ENCODE measurements at places on chromosomes 3 and 15.

DNA sequence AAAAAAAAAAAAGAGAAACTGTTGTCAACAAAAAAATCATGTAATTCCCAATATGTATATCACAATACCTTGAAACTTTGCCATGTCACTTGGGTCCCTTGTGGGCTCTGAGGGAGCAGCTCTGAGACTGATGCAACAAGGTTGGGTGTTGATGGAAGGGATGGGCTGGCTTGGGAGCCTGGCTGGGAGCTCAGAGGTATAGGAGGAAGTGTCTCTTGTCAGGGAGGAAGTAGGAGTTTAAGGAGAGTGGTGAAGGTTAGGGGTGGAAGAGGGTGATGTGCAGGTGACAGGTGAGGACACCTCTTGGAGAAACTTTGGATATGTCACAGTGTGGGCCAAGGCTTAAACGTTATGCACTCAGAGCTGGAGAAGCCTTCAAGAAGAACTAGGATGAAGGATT is 2.0 kb upstream of the TM6SF1 start:
- no peak for DNase-seq
- no peak overlapping the region for H3K4me3 ChIP-seq
- no peak overlapping the region for H3K27ac ChIP-seq
- H3K4me1 ChIP-seq, result peaks cover 20% of the 10 kb centered on the region

GRCh38 chr3:12716605-12717151 is 42.4 kb downstream of the TMEM40 start:
- no peaks in the 10 kb centered on the region for H3K36me3 ChIP-seq
- H3K27ac ChIP-seq, result peak overlapping the region; percentile 75
- no peak for DNase-seq
- peaks cover 8% of the 10 kb centered on the region for H3K27me3 ChIP-seq
- peaks cover 14% of the 10 kb centered on the region for H3K4me1 ChIP-seq

DNA sequence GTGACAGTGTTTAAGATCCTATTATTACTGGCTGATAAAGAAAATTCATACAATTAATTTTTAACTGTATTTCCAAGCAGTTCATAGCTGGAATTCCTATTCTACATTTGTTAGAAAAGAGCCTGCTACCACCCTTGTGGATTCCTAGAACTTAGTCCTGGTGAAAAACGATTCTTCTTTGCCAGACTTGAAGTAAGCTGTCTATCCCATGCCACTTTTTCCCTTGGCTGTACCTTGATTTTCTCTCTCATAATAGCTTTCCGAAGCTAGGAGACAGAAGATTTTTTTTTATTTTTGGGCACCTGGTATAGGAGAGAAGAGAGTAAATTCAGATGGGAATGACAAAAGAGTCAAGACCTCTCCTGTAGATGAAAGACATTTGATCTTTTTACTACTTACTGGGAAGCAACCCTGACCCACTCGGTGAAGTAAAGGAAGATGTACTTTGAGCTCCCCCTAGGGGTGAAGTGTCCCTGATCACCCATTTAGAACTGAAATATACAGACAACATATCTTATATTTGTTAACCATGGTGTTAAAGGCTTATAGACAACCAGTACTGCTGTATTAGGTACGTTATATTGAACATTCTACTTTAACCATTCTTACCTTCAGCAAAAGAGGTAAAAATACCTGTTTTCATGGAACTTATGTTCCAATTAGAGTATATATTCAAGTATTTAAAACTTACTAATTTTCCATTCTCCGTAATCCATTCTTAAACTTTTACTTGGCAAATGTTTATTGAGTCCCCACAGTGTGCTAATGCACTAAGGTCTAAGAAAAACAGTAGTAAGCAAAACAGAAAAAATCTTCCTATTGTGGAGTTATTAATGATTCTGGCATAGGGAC is 36.2 kb upstream of the C3orf38 start:
- no peak overlapping the region for H3K4me3 ChIP-seq
- H3K27me3 ChIP-seq, result no peaks in the 10 kb centered on the region
- peak overlapping the region; percentile 54 for H3K27ac ChIP-seq

- no peak overlapping the region for H3K4me3 ChIP-seq
- H3K36me3 ChIP-seq, result no peaks in the 10 kb centered on the region
- no peak overlapping the region for H3K27ac ChIP-seq
- DNase-seq, result no peak
These were observed 34.6 kb downstream of the LSM3 start for GRCh38 chr3:14213066-14213774.

DNA sequence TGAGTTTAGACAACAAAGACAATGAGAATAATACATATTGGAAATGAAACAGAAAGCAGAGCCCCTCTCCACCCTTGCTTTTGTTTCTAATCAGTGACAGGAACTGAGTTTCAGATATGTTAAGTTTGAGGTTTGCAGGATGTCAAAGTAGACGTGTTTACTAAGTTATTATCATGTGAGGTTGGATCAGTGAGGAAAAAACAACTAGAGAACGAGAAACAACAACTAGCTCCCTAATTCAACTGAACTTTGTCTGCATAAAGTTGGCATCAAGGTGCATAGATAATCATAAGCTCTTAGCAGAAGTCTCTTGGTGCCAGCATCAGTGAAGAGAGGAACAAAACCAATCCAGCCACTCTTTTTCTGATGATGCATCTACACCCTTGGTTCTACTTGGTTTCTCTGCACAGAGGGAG is 491.1 kb upstream of the NR2F2 start:
- H3K4me3 ChIP-seq, result peak overlapping the region; percentile 3
- H3K27ac ChIP-seq, result peak overlapping the region; percentile 5
- H3K27me3 ChIP-seq, result no peaks in the 10 kb centered on the region
- no peak for DNase-seq
- no peaks in the 10 kb centered on the region for H3K36me3 ChIP-seq

GRCh38 chr15:33808720-33809457 is 159.4 kb upstream of the CHRM5 start:
- H3K4me3 ChIP-seq, result no peak overlapping the region
- H3K36me3 ChIP-seq, result no peaks in the 10 kb centered on the region
- peaks cover 19% of the 10 kb centered on the region for H3K27me3 ChIP-seq
- H3K27ac ChIP-seq, result no peak overlapping the region
- no peak for DNase-seq
- no peaks in the 10 kb centered on the region for H3K4me1 ChIP-seq

DNA sequence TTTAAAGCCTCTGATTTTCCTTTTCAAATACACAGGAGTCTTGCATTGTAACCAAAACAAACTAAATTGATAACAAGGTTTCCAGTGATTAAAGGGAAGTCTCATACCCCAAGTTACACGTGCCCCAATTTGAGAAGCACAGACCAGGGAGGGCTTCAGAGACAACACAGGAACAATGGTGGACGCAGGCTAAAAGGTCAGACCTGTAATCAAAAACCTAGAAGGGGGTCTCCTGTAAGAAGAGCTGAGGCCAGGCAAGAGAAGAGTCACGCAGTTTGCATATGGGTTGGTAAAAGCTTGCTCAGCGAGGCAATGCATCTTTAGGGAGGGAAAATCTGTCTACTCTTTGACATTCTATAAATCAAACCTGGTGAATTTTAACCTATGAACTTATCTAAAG is 58.6 kb upstream of the MCF2L2 start:
- no peak overlapping the region for H3K4me3 ChIP-seq
- peaks cover 8% of the 10 kb centered on the region for H3K4me1 ChIP-seq
- H3K27me3 ChIP-seq, result no peaks in the 10 kb centered on the region
- H3K36me3 ChIP-seq, result peaks cover 3% of the 10 kb centered on the region

DNA sequence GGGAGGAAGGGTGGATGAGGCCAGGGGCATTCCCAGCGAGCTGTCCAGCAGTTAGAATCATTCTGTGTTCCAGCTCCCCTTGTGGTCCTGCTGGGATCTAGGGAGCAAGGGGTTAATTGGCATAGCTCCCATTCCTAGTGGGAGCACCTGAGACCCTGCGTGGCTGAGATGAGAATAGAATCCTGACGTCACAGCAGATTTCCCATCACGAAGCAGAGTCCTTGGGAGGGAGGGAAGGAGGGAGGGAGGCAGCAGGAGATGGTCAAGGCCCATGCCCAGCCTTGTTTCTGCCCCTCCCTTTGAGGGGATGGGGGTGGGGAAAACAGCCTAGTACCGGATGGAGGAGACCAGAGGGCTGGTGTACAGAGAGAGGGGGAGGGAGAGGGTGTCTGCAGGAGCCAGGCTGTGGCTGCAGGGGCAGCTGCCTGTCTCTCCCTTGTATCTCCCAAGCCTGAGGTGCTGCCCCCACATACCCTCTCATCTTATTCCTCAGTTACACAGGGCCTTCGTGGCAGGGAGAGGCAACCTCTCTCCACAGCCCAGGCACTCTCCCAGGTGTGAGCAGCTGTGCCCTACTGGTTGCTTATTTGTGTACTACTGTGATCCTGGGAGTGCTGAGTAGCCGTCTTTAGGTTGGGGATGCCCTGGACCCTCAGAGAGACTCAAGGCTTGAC is 5.4 kb downstream of the TYRO3 start:
- DNase-seq, result no peak
- H3K36me3 ChIP-seq, result no peaks in the 10 kb centered on the region
- peaks cover 17% of the 10 kb centered on the region for H3K27me3 ChIP-seq

GRCh38 chr3:126355777-126356372 is 1.3 kb downstream of the KLF15 start:
- H3K4me3 ChIP-seq, result peak overlapping the region; percentile 66
- peaks cover 12% of the 10 kb centered on the region for H3K4me1 ChIP-seq
- peaks cover 2% of the 10 kb centered on the region for H3K36me3 ChIP-seq
- H3K27me3 ChIP-seq, result peaks cover 48% of the 10 kb centered on the region
- H3K27ac ChIP-seq, result no peak overlapping the region
- no peak for DNase-seq

- no peak overlapping the region for H3K27ac ChIP-seq
- H3K4me3 ChIP-seq, result no peak overlapping the region
- H3K27me3 ChIP-seq, result peaks cover 39% of the 10 kb centered on the region
- no peaks in the 10 kb centered on the region for H3K4me1 ChIP-seq
- no peak for DNase-seq
These were observed 11.4 kb downstream of the CPEB1 start for GRCh38 chr15:82635798-82636197.

GRCh38 chr3:72033666-72034428 is 248.9 kb upstream of the PROK2 start:
- H3K4me1 ChIP-seq, result peaks cover 25% of the 10 kb centered on the region
- H3K27me3 ChIP-seq, result peaks cover 29% of the 10 kb centered on the region
- peaks cover 6% of the 10 kb centered on the region for H3K36me3 ChIP-seq

GRCh38 chr15:33490703-33491102 is 179.9 kb downstream of the RYR3 start:
- no peak overlapping the region for H3K27ac ChIP-seq
- no peaks in the 10 kb centered on the region for H3K4me1 ChIP-seq
- no peak overlapping the region for H3K4me3 ChIP-seq
- H3K36me3 ChIP-seq, result no peaks in the 10 kb centered on the region
- no peak for DNase-seq

GRCh38 chr3:25663869-25664811 is 567 bp downstream of the TOP2B start:
- no peaks in the 10 kb centered on the region for H3K27me3 ChIP-seq
- H3K4me1 ChIP-seq, result peaks cover 57% of the 10 kb centered on the region
- H3K27ac ChIP-seq, result peak overlapping the region; percentile 93
- peak overlapping the region; percentile 83 for H3K4me3 ChIP-seq

DNA sequence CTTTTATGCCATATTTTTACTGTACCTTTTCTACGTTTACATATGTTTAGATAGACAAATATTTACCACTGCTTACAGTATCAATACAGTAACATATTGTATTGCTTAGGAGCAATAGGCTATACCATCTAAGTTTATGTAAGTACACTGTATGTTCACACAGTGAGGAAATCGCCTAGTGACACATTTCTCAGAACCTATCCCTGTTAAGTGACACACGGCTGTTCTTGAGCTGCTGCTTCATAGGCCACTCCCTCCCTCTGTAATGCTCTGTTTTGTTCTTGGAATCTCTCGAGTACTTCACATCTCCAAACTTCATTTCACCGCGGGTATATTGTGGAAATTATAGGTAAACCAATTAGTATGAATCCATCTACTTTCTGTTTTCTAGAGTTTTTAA is 13.4 kb upstream of the SELENOT start:
- peak overlapping the region; percentile 90 for H3K27ac ChIP-seq
- H3K27me3 ChIP-seq, result no peaks in the 10 kb centered on the region
- peaks cover 14% of the 10 kb centered on the region for H3K4me1 ChIP-seq
- DNase-seq, result no peak
- peak overlapping the region; percentile 10 for H3K4me3 ChIP-seq
- H3K36me3 ChIP-seq, result peaks cover 9% of the 10 kb centered on the region

GRCh38 chr3:33602829-33603228 is 115.2 kb downstream of the CLASP2 start:
- no peak overlapping the region for H3K27ac ChIP-seq
- H3K27me3 ChIP-seq, result no peaks in the 10 kb centered on the region
- DNase-seq, result no peak
- H3K4me1 ChIP-seq, result no peaks in the 10 kb centered on the region

- no peak for DNase-seq
- H3K4me1 ChIP-seq, result no peaks in the 10 kb centered on the region
- no peaks in the 10 kb centered on the region for H3K27me3 ChIP-seq
These were observed 362.4 kb upstream of the LRRC3B start for GRCh38 chr3:26260139-26260538.

GRCh38 chr3:24222165-24222805 is 272.4 kb downstream of the THRB start:
- H3K4me3 ChIP-seq, result no peak overlapping the region
- no peaks in the 10 kb centered on the region for H3K4me1 ChIP-seq
- no peak overlapping the region for H3K27ac ChIP-seq
- H3K36me3 ChIP-seq, result no peaks in the 10 kb centered on the region
- no peak for DNase-seq
- peaks cover 21% of the 10 kb centered on the region for H3K27me3 ChIP-seq

DNA sequence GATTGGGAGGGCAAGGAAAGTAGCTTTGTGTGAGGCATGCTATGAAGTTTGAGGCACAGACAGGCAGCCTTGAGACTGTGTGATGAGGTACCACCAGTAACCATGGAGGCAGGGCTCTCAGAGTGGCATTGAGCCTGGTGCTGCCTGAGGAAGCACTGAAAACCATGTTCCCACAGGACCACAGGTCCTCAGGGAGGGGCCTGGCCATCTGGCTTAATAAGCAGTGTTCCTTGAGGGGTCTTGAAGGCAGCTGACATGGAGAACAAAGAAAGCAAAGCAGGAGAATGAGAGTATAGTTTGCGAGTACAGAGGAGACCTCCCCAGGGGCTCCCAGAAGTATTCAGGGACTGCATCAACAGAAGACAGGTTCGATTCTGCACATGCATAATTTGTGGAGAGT is 346.6 kb downstream of the EPHB1 start:
- H3K27me3 ChIP-seq, result no peaks in the 10 kb centered on the region
- DNase-seq, result no peak
- no peaks in the 10 kb centered on the region for H3K36me3 ChIP-seq

DNA sequence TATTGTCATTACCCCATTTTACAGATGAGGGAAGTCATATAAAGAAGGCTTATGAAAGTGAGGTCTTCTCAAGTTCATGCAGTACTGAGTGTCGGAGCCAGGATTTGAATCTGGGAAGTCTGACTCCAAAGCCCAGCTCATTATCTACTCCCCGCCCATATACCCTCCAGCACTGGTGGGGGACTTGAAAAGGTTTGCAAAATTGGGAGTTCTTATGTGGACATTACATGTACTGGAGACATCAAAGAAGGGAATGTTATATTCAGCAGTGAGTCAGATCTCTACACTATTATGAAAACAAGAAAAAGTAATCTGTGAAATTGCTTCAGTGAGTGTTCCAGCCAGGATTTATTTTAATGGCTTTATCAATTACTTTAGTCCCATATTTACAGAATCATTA is 185.2 kb upstream of the CADPS start:
- no peak overlapping the region for H3K4me3 ChIP-seq
- no peaks in the 10 kb centered on the region for H3K4me1 ChIP-seq
- no peak for DNase-seq
- no peak overlapping the region for H3K27ac ChIP-seq

- no peak for DNase-seq
- H3K4me1 ChIP-seq, result peaks cover 82% of the 10 kb centered on the region
- H3K4me3 ChIP-seq, result peak overlapping the region; percentile 81
- peak overlapping the region; percentile 97 for H3K27ac ChIP-seq
- H3K36me3 ChIP-seq, result peaks cover 9% of the 10 kb centered on the region
- no peaks in the 10 kb centered on the region for H3K27me3 ChIP-seq
These were observed 44.0 kb downstream of the PSMD6 start for GRCh38 chr3:63979093-63979885.
